ENCODE measurements at places on chromosomes 5 and 9. TPM values are rescaled to one million over a fixed set of nuclear protein-coding genes. Genes with fewer than 3 reads are reported as not detected.

DNA sequence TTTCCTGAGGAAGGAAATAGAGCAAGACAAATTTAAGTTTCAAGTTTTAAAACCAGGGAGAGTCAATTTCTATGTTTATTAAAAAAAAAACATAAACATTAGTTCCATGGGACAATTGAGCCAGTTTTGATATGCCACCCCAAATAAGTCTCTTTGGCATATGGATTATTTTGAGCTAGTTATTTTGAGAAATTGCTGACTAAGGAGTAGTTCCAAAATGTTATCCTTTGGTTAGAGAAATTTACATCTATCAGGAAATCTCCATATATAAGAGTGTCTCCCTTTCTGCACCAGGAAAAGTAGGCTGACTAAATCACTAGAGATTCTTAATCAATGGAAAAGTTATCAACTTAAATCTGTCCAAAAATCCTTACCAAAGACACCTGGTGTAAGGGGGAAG lies 105.8 kb downstream of the HAPLN1 start:
- no peak for DNase-seq

GRCh38 chr5:97570242-97570641 lies 387.2 kb upstream of the RIOK2 start:
- no peak for DNase-seq

The PCDHA6 gene
- total RNA-seq, result 23.5 TPM

GRCh38 chr5:104987074-104987473 lies 1424.5 kb upstream of the NUDT12 start:
- no peak for DNase-seq

The AGXT2 gene
- not detected for total RNA-seq
